Choroid plexus epithelial cell (primary cell): ENCODE measurements at places on chromosomes 7 and 10.
A peak's percentile ranks its signal among the peaks of the same experiment; 100 is the strongest.

- DNase-seq, result no peak
Observed at GRCh38 chr7:138690495-138690894, 10.7 kb downstream of the SVOPL start.

- DNase-seq, result no peak
Observed at GRCh38 chr10:102831322-102832071, 5.7 kb downstream of the CYP17A1 start.

- no peak for DNase-seq
Observed at GRCh38 chr10:50545846-50546245, 77.9 kb downstream of the SGMS1 start.

- DNase-seq, result peak; percentile 71
Observed at GRCh38 chr10:100562008-100562672, 26.4 kb downstream of the HIF1AN start.

GRCh38 chr7:36423633-36424032, 34.0 kb downstream of the ANLN start:
- no peak for DNase-seq

- DNase-seq, result no peak
Observed at GRCh38 chr7:10930551-10930950, 43.1 kb upstream of the PHF14 start.

GRCh38 chr7:114426824-114427223, 12.2 kb downstream of the FOXP2 start:
- DNase-seq, result peak; percentile 72

GRCh38 chr10:45096001-45096400, 95.3 kb downstream of the ZNF22 start:
- DNase-seq, result no peak

GRCh38 chr7:117401293-117402002, 25.8 kb downstream of the ASZ1 start:
- DNase-seq, result peak; percentile 38

- DNase-seq, result peak; percentile 8
Observed at GRCh38 chr10:26840938-26841732, 19.6 kb downstream of the ABI1 start.

DNA sequence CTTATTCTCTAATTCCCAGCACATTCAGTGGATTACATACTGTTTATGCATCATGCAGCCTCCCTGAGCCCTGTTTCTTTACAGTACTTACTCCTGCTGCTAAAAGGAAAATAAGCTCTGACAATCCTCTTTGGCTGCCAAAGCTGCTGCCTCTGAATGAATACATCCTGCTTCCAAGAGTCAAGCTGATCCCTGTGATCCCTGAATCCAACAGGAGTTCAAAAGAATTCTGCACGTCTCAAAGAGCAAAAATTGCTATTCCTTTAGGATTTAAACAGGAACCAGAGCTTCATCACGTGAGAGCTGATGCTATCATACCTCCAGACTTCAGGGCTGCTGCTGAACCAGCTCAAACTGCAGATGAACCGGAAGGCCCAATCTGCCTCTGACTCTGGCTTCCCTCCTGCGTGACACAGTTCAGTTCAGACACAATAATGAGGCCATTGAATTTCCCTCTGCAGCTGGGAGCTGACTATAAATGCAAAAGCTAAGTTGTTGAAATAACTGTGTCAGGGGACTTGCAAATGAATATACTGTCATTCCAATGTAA, 851.0 kb upstream of the PHF14 start:
- DNase-seq, result no peak

DNA sequence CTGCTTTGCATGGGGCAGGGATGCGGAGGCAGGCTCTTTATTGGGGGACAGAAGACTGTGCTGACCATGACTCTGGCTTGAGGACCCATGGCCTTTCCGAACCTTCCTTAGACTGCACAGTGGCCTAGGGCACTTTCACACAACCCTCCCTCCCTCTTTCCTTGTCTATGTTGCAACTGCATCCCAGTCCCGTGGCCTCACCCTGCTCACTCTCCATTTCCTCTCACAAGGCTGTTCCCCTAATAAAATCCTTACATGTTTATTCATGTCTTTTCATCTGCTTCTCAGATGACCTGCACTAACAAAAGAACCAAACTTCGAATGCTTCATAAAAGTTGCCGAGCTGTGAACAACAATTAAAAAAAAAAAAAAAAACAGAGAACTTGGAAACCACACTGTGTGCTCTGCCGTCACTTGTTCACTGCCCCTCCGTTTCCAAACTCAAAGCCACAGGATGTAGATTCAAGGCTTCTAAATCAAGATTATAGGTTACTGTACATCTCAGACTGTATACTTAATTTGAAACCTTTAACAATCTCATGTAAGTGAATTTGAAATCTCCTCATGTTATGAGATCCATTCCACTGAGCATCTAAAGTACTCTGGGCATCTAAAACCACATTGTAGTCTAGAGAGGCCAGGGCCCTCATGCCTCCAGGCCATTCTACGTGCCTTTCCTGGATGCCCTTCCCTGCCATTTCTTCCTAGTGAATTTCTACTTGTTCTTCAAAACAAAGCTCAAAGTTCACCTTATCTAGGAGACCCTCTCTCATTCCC, 265.9 kb downstream of the SNX13 start:
- no peak for DNase-seq

- DNase-seq, result no peak
Observed at GRCh38 chr7:52500841-52501240, 534.6 kb upstream of the POM121L12 start.

- DNase-seq, result peak; percentile 55
Observed at GRCh38 chr7:81331061-81332018, 412.5 kb upstream of the SEMA3C start.

- no peak for DNase-seq
Observed at GRCh38 chr10:46299536-46300369, 13.0 kb downstream of the ANTXRL start.

DNA sequence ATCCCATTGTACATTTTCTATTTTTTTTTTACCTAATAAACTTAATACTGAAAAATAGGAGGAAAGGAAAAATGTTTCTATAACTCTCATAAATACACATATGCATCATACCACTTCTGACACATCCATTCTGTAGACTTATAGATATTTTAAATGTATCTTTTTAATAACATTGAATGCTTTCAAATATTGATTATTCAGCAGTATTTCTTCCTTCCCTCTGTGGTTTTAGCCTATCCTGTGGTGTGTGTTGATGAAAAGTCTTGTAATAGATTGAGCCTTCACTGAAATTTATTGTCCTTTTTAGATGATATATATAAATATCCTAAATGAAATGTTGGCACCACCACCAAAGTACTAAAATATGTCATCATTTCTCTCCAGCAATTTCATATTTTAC, 218.1 kb downstream of the TSPAN12 start:
- no peak for DNase-seq

- no peak for DNase-seq
Observed at GRCh38 chr7:53993224-53993623, 549.0 kb upstream of the VSTM2A start.

GRCh38 chr10:61463035-61463909, 10.1 kb upstream of the TMEM26 start:
- peak; percentile 77 for DNase-seq

- no peak for DNase-seq
Observed at GRCh38 chr10:27625452-27626211, 120.0 kb downstream of the MKX start.

GRCh38 chr10:69480068-69480412, 28.8 kb downstream of the TSPAN15 start:
- no peak for DNase-seq

DNA sequence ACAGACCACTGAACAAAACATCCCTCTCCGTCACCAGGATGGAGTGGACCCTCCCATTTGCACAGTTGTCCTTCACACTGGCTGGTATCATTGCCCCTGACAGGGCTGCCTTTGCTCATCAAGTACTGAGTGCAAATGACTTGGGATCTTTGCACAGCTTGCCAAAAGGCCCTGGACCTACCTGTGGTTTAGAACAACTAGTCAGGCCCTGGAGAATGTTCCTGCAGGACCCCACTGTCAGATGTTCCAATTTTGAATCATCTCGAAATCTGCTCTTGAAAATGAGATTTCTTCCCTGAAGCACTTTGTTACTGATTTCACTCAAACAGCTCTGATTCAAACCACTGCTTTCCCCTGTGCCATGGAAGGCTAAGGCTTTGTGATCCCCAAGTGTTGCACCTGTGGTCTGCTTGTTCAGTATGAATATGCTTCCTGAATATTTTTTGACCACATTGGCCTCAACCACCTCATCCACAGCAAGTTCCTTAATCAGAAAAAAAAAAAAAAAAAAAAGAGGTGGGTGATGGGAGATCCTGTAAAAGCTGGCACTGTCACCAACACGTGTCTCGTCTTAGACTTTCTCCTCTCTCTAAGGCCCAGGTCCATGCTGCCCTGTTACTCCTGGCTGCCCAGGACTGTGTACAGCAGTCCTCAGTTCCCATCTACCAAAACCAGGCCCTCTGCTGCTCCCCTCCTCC, 2.7 kb upstream of the AOAH start:
- DNase-seq, result no peak

DNA sequence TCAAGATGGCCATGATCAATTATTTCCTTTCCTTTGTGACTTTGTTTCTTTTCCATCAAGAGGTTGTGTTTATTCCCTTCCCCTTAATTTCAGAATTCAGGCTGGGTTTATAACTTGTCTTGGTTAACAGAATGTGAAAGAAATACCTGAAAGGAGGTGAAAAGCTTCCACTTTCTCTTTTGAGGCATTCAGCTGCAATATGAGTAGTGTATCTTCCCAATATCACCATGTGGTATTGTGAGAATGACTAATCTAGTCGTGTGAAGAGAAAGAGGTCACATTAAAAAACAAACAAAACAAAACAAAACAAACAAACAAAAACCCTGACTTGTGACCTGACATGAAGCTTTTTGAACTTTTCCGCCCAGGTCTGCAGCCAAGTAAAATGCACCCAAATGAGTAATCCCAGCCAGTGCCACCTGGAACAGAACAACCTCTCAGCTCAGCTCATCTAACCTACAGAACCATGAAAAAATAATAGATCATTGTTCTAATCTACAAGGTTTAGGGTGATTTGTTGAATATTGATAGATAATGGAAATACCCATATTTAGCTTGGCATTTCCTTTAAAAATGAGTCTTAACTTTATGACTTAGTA, 70.8 kb upstream of the TEX47 start:
- no peak for DNase-seq

DNA sequence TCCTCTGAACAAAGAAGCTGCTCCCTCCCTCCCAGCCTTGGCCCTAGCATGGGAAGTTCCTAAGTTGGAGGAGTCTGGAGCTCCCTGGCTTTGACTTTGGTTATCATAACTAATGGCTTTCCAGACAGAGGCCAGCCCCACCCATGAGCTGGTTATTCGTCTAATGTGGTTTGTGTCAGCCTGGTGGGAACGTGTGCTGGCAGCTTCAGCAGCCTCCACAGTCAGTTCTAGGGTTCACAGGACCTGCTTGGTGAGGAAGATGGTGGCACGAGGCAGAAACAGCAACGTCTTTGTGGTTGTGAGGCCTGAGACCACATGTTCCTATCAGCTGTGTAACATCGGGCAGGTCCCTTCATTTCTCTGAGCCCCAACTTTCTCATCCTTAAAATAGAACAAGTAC, 103.1 kb downstream of the PAXIP1 start:
- DNase-seq, result no peak

GRCh38 chr10:87656431-87657072, 3.1 kb upstream of the PAPSS2 start:
- DNase-seq, result peak; percentile 73

DNA sequence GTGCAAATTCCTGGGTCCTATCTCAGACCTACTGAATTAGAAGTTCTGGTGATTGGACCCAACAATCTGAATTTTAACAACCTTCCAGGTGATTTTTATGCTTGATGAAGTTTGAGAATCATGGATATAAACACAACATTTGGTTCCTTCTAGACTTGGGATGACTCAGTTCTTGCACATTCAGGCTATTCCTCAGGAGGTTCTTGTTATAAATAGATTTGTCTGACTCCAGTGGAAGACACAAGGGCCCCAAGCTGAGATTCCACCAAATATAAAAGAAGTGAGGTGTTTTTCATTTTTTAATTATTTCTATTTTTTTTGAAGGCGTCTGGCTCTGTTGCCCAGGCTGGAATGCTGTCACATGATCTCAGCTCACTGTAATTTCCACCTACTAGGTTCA, 9.4 kb upstream of the TAS2R16 start:
- peak; percentile 88 for DNase-seq

- DNase-seq, result no peak
Observed at GRCh38 chr10:5479481-5480161, 19.7 kb downstream of the CALML5 start.

DNA sequence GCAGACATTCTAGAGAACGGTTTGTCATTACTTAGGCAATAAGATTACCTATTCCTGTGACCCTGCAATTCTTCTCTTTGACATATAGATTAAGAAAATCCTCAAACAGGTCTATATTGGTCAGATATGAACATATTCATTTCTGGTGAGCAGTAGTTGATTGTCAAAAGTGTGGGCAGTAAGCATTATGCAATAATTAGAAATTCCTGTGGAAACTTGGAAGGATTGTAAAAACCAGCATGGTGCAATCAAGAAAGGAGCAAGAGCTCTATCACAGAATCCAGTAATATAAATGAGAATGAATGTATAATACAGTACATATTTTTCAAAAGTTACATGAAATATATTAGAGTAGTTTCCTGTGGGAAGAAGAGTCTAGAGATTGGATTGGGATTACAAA, 406.5 kb downstream of the SUGCT start:
- peak; percentile 66 for DNase-seq

DNA sequence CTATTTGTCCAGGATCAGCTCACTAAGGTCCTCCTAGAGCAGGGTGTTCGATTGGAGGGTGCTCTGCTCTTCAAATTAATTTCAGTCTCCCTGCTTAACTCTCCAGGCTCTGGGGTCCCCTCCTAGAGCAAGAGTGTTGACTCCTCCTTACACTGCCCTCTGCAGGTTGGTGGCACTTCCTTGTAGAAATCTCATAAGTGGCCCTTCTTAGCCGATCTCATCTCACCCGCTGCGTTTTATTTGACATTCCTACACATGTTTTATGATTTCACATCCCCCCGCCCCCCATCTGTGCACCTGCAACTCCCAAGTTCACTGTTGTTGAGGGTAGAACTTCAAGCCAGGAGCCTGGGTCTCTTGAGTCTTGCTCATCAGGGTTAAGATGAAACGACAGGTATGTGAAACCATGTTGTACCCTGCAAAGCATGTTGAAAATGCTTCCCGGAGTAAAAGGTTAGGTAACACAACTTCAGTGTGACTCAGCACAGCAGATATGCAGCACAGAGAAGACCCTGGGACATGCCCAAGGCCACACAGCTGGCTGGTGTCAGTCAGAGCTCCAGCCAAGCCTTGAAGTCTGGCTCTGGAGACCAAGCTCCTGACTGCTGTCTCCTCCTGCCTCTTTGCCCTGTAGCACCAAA, 171.2 kb downstream of the PRKAG2 start:
- peak; percentile 76 for DNase-seq
